M059J (cell line): ENCODE measurements at places on chromosomes 3 and 15. TPM values are rescaled to one million over a fixed set of nuclear protein-coding genes. Genes with fewer than 3 reads are reported as not detected.

DNA sequence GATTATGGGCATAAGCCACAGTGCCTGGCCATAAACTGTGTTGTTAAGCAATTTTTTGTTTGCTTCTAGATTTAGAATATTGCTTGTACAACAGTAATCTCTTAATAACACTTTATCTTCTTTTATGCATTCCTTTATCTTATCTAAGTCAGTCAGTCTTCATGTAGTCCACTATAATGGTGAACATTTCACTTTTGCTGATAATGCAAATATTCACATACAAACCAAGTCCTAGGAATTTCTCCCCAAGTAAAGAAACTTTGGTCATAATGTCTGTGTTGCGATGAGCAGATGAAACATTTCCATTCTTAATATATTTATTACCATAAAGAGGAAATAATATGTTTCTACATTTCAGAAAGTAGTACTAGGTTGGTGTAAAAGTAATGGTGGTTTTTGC, 765.8 kb upstream of the ARRDC4 start:
- no peak for DNase-seq

The P2RY1 gene
- total RNA-seq: 0.02 TPM in 1 of 2 replicates, not detected in the other

The TIGIT gene
- total RNA-seq: not detected in 2 replicates

GRCh38 chr3:182027366-182027765, 315.6 kb downstream of the SOX2 start:
- DNase-seq: peak; percentile 57

DNA sequence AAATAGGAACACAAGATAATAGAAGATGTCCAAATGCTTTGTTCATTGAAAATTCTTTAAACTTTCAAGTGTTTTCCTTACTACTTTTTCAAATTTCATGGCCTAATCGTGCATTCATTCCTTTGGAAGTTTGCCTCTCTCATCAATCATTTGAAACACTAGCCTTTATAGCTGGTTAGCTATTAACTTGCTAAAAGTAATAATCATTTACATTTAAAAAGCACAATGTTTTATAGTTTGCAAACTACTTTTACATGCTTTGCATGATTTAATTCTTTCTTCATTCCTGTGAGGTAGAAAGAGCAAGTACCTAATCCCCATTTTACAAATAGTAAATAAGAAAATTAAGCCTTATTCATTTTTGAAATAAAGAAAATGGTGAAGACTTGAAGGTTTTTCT, 137.4 kb upstream of the SLC7A14 start:
- DNase-seq: no peak

- DNase-seq: peak; percentile 91
Observed at GRCh38 chr15:92625251-92625980, 30.2 kb downstream of the FAM174B start.

GRCh38 chr3:8327739-8328138, 173.9 kb upstream of the LMCD1 start:
- no peak for DNase-seq

The FHIT gene
- total RNA-seq: 0.39 TPM in 1 of 2 replicates, not detected in the other

The WDR93 gene
- 0.25 TPM in 1 of 2 replicates, not detected in the other for total RNA-seq

The FILIP1L gene
- total RNA-seq: 35.1 and 43.2 TPM in 2 replicates

The KBTBD13 gene
- total RNA-seq: not detected in 2 replicates

DNA sequence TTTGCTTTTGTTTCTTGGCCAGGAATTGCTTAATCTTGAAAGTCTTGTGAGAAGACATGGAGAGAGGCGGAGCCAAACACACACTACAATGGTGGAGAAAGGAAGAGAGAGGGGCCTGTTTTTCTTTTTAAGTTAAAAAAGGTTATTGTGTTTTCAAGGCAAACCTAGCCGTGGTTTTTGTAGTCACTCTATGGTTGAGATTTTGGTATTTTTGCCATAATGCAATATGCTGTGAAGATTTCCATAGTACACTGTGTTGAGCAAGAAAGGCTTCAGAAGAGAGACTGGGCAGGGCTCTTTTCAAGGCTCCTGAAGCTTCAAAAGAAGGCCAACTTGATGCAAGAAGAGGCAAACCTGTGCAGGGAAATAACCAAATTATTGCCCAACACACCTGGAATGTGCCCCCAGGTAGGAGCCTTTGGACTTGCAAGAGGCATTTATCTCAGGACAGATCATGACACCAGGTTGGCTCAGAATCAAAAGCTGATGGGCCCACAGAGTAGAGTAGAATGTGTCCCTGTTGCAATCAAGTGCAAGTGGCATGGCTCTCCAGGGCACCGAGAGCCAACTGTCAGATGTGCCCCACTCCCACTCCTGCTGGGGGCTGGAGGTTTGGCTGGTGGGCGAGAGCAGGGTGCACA, 22.1 kb downstream of the AMOTL2 start:
- no peak for DNase-seq

GRCh38 chr3:24460974-24461373, 33.7 kb downstream of the THRB start:
- peak; percentile 8 for DNase-seq

- DNase-seq: no peak
Observed at GRCh38 chr3:39114456-39114855, 7.0 kb downstream of the TTC21A start.

The CD200 gene
- total RNA-seq: 0.15 and 0.20 TPM in 2 replicates

The ACTRT3 gene
- total RNA-seq: 1.7 and 2.9 TPM in 2 replicates

The SCG5 gene
- total RNA-seq: 67.9 and 75.2 TPM in 2 replicates

DNA sequence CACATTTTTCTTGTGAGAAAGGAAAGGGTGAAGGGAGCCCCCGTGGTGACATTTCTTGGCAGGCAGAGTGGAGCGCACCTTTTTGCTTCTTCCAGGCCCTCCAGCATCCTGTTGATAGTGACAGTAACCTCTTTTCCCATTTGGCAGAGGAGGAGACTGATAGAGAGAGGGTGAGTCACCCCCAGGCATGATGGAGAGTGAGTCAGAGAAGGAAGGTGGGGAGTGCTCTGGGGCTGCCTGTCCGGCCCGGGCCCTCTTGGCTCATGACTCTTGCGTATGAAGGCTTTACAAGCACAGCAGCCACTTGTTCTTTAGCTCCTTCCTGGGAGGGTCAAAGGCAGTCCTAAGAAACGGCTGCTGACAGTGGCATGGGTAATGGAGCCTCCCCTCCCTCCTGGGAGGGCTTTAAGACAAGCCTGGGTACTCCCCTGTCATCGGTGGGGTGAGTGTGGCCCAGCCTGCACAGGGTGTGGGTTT, 16.0 kb downstream of the ANKRD63 start:
- peak; percentile 97 for DNase-seq

The CD276 gene
- total RNA-seq: 92.9 and 97.0 TPM in 2 replicates

GRCh38 chr15:65318870-65319356, 14.4 kb downstream of the RNU5B-1 start:
- DNase-seq: peak; percentile 72

- DNase-seq: no peak
Observed at GRCh38 chr15:31273258-31273941, 53.2 kb upstream of the KLF13 start.

DNA sequence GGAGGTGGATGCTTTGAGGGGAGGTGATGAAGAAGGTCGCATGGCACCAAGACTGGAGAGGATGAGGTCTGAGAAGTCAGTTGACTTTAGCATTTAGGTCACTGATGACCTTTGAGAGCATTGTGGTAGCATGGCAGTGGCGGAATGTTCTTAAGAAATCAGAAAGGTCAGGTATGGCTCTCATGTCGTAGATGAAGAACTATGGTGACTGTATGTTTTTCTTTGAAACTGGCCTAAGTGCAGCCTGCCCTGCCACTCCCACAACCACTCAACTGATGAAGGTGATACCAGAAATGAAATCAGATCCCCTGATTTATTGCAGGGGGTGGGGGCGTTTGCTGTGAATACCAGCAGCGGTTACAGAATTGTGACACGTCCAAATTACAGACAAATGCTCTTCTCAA, 102.6 kb downstream of the ITPR1 start:
- no peak for DNase-seq

The TNFSF10 gene
- 181 and 241 TPM in 2 replicates for total RNA-seq

DNA sequence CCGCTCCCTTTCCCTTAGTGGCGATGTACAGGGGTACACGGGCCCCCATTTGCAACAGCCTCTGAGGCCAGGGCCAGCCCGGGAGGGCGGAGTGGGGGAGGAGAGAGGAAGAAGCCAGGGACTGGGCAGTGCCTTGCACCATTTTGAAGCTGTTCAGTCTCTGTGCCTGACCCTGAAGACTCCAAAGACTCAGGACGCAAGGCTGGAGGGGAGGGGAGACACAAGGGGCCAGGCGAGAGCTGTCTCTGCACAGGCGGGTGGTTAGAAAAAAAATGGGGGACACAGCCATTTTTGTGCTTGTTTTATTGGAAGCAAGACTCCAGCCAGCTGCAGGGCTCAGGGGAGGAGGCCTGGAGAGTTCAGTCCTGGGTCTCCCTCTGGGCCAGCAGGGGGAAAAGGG, 1.6 kb downstream of the RPP25 start:
- DNase-seq: no peak

The ZNF80 gene
- total RNA-seq: not detected in 2 replicates

GRCh38 chr3:124775877-124776276, 45.6 kb downstream of the UMPS start:
- DNase-seq: no peak

- DNase-seq: no peak
Observed at GRCh38 chr3:154571553-154572226, 141.7 kb upstream of the GPR149 start.

The BCHE gene
- total RNA-seq: 4.0 and 8.0 TPM in 2 replicates

The TRIM42 gene
- not detected in 2 replicates for total RNA-seq

- no peak for DNase-seq
Observed at GRCh38 chr15:38430106-38430760, 23.7 kb upstream of the FAM98B start.

DNA sequence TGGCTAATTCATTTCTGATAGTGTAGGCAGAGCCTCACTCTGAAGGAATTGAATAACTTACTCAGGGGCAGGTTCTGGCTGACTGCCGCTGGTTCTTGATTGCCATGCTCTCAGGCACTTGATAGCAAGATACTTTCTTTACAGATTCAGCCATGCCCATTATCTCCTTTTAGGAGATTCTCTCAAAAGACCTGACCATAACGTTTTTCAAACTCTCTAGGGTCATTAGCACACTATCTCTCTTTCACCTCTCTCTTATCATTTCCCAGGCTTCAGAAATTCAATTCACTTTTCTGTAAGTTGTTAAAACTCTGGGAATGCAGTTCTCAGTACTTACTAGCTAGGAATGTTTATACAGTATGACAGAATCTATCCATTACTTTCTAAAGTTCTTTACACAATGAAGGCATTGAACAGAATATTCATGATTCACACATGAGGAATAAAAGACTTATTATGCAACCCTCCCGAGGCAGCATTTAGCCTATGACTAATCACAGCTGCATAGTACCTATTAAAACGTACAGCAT, 850.3 kb upstream of the CADM2 start:
- peak; percentile 7 for DNase-seq

DNA sequence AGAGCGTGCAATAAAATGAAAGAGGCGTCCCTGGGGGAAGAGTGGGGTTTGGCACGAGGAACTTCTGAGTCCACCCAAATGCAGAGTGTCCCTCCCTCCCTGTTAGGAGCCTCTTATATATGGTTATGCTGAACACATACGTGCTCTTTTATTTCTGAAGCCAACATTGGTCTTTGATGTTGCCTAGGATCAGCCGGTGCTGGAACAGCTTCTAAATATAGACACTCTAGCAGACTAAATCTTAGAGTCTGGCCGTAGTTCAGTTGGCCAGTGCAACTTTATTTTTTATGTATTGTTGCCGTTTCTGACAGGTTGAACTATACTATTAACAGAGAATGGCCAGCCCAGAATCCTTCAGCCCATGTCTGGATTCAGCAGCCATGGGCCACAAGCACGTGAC, 128.7 kb downstream of the GHSR start:
- no peak for DNase-seq

DNA sequence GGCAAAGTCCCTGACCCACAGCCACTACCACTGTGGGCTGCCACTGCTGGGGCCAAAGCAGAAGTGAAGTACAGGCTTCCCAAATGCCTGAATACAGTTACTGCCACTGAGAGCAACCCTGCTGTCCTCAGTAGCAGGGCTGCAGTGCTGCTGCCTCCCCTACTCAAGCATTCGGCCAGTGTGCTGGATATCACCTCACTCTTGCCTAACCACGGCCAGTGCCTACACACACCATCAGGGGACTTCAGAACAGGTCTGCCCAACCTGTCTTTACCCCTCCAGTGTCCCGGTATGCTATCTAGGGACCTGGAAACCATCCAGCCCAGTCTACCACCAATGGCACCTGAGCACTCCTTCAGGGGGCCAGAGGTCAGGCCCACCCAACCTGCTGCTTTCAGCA, 261.5 kb upstream of the COL8A1 start:
- DNase-seq: no peak

- peak; percentile 45 for DNase-seq
Observed at GRCh38 chr3:152222327-152222726, 46.4 kb upstream of the MBNL1 start.

DNA sequence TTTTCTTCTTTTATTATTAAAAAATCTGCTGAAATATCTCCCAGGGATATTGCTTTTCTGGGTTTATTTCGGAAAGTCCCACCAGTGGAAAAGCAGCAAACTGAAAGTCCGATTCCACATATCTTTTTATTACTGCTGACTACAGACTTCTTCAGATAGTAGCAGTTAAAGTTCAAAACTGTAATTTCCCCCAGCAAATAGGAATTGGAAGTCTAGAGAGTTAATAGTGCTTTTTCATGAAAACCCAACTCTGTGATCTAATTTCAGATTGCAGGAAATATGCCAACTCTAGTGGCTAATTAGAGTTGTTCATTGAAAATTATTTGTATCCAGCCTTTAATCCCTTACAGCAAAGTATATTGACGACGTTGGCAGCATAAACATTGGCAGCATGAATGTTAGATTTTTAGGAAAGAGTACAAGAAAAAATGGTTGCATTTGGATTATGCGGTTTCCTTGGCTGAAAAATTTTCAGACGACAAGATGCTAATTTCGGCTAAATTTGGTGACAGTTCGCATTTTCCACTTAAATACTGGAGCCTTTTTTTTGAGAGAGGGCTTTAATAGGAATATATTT, 472.9 kb upstream of the CBLB start:
- DNase-seq: no peak

GRCh38 chr3:141100531-141101320, 49.6 kb downstream of the SPSB4 start:
- DNase-seq: no peak

DNA sequence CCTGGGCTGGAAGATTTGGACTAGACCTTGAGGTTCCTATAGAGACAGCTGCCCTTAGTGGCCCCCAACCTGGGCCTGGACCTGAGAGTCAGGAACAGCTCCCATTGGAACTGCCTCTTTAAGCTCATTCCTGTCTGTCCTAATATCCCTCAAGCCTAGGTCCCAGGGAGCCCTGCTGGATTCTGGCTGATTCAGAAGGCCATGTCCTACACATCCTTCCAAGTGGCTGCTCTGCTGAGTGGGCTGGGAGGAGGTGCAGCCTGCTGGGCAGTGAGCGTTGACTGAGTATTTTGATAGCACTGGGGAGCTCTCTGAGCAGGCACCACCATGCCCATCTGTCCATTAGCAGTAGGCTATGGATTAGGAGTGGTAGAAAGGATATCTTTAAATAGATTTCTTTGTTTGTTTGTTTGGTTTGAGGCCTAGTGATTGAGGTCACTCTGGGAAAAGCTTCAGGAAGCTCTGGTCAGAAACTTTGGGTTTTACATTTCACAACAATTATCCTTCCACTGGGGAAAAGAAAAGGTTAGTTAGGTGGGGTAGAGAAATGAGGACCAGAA, 54.6 kb upstream of the ATOSA start:
- peak; percentile 13 for DNase-seq

The SEMA3F gene
- 3.7 and 6.6 TPM in 2 replicates for total RNA-seq

The POTEB gene
- total RNA-seq: not detected in 2 replicates
